NCI-H1930 (cell line): ENCODE measurements at places on chromosomes 13 and 19.

DNA sequence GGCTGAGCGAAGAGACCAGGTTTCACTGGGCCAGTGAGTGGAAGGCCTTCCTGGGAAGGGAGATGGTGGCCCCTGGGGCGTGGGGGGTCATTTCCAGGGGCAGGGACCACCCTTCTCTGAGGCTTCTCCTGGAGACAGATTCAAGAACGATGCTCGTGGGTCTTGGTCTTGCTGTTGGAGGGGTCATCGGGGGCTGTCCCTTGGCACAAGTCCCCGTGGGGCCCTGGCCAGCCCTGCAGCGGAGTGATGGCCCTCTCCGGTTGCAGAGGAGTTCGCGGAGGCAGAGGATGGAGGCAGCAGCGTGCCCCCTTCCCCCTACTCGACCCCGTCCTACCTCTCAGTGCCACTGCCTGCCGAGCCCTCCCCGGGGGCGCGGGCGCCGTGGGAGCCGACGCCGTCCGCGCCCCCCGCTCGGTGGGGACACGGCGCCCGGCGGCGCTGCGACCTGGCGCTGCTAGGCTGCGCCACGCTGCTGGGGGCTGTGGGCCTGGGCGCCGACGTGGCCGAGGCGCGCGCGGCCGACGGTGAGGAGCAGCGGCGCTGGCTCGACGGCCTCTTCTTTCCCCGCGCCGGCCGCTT is 4.8 kb downstream of the TTC9B start:
- DNase-seq = no peak

GRCh38 chr13:35874704-35875103 is 256.5 kb downstream of the DCLK1 start:
- no peak for DNase-seq

DNA sequence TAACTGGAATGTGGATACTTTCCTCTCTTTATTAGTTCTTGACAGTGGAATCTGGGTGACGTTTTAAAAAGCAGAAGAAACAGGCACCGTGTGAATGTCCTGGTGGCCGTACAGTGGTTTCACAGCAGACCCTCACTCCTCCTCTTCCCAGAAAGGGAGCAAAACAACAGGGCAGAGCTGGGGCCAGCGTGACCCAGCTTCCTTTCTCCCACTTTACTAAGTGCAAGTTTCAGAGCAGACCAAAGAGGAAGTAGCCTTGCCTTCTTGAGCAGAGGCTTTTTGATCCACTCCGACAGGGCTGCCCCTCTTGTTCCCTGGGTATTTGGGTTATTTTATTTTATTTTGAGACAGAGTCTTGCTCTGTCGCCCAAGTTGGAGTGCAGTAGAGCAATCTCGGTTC is 19.6 kb upstream of the C19orf33 start:
- DNase-seq = no peak

DNA sequence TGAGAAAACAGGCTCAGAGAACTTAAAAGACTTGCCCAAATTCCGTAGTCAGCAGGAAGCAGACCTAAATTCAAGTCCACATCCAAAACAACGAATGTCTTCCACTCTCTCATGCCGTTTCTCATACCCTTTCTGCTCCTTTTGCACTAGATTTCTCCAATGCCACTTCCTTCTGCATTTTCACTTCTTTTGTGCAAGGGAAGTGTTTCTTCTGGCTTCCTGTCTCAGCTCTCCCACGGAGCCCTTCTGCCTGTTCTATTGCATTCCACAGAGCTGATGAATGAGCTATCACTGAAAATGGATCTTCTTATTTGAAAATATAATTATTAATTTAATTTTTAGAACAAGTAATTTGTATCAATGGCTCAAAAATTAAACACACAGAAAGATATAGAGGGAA is 56.1 kb upstream of the STK24 start:
- no peak for DNase-seq

DNA sequence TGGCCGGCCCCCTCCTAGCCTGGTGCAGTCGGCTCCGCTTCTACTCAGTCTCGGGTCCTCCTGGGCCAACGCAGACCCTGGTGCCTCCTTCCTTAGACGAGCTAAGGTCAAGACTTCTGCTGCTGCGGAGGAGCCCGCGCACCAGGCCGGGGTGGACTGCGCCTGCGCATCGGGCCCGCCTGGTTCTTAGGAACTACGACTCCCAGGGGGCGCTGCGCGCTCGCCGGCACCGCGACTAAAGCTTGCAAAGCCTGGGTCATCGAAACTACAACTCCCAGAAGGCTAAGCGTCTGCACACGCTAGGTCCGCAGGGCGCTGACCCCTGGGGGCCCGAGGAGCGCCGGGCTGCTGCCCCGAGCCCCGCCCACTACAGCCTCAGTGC is at the start of gene ZNF835:
Gene ZNF835, minus strand, starts transcription at position 145 of the 382 bp plus-strand sequence. CDS start 6,559 bp downstream, outside the sequence.
- peak; percentile 97 for DNase-seq

GRCh38 chr13:109787135-109787954 is 962 bp upstream of the IRS2 start:
- peak; percentile 59 for DNase-seq

GRCh38 chr13:93344048-93344705 is 117.6 kb downstream of the GPC6 start:
- DNase-seq = no peak

- DNase-seq = no peak
Observed at GRCh38 chr19:51096473-51097165, 11.6 kb downstream of the CTU1 start.

DNA sequence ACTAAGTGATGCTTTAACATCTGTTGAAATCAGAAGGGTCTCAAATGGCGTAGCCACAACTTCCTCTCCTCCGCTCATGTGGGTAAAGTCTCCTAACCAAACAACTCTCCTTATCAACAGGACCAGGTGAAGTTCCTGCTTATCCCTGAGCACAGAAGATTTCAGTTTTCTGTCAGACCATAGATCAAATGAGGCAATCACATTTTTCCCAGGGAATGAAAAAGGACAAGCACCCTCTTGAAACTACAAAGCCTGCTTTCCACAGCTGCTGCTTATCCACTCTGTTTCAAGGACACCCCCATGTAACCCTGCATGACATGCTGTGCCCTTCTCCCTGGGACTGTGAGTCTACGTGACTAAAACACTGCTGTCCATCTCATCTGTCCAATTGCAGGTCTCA is 788.3 kb upstream of the SLITRK5 start:
- DNase-seq = no peak

GRCh38 chr13:80276371-80277289 is 64.3 kb downstream of the SPRY2 start:
- peak; percentile 11 for DNase-seq
